Pulmonary artery endothelial cell (primary cell): ENCODE measurements at places on chromosomes 3 and 15.

DNA sequence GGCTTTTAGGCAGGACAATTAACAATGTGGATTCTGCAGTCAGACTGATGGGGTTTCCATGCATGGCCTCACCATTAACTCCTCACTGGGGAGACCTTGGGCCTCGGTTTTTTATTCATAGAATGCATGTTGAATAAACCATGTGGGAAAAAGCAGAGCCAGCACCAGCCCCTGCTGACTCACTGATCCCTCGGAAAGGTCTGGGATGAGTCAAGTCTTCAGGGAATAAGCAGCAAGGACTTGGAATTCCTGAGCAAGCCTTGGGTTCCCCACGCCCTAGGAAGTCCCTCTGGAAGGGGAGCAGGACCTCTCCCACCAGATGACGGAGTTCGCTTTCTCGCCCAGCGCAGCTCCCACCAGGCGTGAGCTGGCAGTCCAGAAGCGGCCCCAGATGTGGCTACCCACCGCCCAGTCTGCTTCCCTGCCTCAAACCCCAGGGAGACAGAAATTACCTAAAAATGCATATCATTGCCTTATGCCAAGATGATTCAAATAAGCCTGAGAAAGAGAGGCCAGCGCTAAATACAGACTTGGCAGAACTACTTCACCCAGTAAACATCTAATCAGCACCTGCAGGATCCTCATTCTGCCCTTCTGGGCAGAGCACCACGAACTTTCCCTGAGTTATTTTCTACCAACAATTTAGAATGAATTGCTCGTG is 45.4 kb downstream of the BTD start:
- peak; percentile 99 for DNase-seq

- peak; percentile 22 for DNase-seq
Observed at GRCh38 chr15:63896336-63897115, 62.8 kb upstream of the HERC1 start.

DNA sequence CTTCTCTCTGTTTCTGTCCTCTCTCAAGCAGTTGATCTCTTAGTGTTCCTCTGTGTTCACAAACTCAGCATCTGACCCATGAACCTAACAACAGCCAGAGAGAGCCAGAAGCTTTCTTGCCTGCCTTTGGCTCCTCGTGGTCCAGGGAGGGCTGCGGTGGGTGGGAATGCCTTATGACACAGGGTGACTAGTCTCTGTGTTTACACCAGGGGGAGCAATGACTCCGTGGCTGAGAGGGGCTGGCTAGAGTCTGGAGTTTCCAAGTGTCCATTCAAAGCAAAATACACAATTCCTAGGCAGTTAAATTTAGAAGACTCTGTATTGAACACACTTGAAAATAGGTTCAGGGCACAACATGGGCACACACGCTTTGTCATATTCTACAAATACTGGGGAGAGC is 370.0 kb upstream of the FRG2C start:
- no peak for DNase-seq

DNA sequence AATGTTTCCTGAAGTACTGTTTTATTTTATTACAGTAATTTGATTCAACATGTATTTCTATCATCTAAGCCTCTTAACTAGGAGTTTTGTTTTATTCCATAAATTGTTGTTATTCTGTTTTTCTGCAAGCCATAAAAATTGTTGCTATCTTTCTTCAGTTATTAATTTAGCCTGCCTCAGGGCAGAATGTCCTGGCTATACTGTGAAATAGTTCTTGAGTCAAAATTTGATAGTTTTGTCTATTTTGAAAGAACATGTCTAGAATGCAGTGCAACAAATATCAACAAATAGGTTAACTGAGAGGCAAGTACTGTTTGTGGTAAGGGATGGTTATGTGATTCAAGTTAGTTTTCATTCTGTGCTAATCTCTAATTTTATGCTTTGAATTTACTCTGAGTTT is 63.9 kb downstream of the PPARG start:
- no peak for DNase-seq

DNA sequence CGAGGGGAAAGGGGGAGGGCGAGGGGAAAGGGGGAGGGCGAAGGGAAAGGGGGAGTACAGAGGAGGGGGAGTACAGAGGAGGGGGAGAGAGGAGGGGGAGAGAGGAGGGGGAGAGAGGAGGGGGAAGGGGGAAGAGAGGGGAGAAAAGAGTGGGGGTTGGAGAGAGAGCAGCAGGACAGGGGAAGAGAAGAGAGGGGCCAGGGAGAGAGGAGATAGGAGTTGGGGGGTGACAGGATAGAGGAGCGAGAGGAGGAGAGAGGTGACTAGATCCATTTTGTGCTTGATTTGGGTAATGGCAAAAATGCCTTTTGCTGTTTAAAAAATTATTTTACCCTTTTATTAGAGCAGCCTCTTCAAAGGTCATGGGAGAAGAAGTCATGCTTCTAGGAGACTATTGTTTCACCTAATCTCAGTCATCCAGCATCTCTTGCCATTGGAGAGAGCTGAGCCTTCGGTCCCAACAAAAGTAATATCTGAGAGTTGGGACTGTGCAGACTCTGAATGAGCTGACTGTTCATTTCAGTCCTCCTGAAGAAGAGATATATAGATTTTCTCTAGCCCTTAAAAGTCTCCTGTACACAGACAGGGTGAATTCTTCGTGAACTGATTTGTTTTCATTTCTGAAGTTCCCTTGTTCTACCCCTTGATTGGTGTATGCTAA is 15.1 kb upstream of the TOP2B start:
- DNase-seq = no peak

GRCh38 chr15:41631880-41632470 is 28.2 kb upstream of the MGA start:
- DNase-seq = no peak

DNA sequence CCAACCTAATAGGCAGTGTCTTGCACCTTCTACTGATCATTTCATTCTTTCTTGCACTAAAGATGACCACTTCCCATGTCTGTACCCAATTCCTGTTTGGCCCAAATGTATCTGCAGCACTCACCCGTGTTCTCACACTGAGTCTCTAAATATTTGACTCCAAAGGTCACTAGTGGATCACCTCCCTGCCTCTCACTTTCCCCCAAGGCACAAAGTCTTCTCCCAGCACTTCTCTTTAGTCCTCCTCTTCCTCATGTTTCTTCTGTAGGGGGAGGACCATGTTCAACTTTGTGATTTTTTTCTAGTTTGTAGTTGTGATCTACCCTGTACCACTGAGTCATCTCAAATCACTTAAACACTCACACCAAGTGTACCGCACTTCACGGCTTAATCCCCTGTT is 13.9 kb downstream of the NR1I2 start:
- DNase-seq = no peak

DNA sequence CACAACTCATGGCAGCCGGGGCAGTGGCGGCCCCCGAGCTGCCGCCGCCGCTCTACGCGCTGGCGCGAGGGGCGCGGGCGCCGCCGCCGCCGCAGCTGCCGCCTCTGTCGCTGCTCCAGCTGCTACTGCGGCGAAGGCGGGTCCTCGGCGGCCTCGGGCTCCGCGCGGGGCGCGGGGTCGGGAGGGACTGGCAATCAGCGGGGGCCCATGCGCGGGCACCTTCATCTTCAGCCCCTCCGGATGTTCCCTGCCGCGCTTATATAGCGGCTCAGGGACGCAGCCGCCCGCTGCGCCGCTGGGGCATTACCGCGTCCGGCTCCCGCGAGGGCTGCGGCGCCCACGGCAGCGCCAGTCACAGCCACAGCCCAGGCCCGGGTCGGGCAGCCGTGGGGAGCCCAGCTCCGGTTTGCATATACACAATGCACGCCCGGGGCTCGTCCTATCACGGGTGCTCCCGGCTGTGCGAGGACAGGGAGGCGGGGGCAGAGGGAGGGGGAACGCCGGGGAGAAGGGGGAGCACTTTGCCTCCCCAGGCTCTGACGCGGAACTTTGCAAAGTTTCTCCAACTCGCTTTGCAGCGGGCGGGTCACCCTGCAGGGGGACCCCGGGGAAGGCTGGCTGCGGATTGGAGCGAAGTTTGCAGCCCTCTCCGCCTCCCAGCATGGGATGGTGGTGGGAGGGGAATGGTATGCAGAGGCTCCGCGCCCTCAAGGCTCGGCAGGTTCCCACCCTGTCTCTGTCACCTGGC is at the start of gene VGLL3:
TSS of gene VGLL3 (minus strand) at position 416 of the 748 bp plus-strand sequence. CDS start at position 10, 406 bp downstream.
- DNase-seq = peak; percentile 17

DNA sequence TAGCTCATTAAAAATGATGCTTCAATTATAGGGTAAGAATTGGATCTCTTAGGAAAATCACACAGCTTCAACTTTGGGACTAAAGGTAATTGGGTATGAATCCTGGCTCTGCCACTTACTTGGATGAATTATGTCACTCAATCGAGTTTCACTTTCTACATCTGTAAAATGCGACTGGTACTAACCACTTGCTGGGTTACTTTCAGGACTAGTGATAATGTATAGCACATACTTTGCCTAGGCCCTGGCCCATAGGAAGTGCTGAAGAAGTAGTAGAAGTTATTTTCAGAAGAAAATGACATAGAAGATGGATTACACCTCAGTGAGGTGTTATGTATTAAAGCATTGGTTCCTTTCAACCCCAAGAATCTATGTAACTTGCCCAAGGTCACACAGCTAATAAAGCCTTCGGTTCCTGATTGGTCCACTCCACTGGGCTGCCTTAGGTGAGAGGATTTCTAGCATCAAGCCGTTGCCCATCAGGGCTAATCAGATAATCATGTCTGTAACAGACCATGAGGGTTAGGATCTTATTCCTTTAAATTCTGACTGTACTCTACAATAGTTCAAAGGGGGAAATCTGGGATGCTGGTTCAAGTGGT is 29.4 kb upstream of the AP4E1 start:
- no peak for DNase-seq

DNA sequence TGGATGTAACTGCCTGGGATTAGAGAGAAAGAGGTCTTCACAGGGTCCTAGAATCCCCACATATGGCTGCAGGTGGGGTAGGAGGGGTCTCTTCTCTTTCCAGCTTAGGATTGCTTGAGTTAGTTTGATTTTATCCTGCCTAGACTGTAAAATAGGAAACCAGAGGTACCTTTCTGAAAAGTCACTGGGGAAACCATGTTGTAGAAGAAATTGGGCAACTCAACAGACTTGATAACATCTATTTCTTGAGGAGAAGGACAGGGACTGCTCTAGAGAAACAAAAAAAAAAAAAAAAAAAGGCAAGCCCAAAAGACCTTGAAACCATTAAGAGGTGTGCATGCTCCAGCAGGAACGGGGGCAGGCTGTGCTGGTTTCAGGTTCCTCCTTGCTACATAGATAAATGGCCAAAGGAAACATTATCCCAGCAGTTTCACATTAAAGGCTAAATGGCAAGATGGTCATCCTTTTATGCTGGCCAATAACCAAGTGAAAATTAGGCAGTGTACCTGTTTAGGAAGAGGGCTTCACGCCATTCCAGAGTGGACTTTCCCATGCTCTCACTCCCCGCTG is 116.1 kb downstream of the ALDH1A2 start:
- DNase-seq = no peak

GRCh38 chr3:184373422-184373821 is 4.6 kb downstream of the THPO start:
- no peak for DNase-seq

DNA sequence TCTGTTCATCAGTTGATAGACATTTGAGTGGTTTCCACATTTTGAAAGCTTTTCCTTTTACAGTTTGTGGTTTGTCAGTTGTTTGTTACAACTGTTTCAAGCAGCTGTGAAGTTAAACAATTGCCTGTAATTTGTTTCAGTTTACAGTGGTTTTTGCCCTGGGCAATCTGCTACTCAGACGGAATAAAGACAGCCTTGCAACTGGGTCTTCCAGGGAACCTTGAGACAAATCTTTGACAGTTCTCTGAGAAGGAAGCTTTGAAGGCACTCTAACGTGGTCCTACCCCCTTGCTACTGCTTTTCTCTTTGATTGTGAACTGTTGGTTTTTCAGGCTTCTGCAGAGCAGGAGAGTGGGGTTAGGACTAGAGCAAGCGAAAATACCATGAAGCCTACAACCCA is 28.0 kb downstream of the LRRC28 start:
- DNase-seq = no peak

- peak; percentile 40 for DNase-seq
Observed at GRCh38 chr3:63960048-63960711, 48.0 kb upstream of the SCAANT1 start.

DNA sequence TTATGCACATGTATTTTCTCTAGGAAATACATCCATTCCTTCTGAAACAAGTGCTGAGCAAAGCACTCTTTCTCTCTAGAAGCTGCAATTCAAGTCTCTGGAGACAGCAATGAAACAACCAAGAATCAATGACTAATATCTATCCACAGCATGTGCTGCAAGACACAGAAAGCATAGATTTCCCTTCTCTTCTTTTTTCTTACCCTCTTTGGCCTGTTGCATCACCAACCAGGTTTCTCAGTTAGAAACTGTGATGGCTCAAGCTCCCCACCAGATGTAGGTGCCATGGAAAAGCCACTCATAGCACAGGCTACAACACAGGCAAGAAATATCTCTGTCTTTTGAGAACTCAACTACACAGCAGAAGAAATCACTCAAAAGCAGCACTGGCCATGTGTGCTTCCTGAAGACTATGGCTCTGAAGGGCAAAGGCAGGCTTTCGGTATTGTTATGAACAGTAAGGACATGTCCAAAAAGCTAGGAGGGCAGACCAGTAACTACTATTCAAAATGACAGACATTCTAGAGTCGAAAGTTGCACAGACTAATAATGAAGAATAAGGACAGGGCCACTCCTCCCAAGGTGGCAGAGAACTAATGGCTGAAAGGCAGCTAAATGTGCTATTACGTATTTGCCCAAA is 15.5 kb downstream of the ZDHHC3 start:
- DNase-seq = no peak

GRCh38 chr3:31927811-31928210 is 53.3 kb downstream of the OSBPL10 start:
- no peak for DNase-seq

DNA sequence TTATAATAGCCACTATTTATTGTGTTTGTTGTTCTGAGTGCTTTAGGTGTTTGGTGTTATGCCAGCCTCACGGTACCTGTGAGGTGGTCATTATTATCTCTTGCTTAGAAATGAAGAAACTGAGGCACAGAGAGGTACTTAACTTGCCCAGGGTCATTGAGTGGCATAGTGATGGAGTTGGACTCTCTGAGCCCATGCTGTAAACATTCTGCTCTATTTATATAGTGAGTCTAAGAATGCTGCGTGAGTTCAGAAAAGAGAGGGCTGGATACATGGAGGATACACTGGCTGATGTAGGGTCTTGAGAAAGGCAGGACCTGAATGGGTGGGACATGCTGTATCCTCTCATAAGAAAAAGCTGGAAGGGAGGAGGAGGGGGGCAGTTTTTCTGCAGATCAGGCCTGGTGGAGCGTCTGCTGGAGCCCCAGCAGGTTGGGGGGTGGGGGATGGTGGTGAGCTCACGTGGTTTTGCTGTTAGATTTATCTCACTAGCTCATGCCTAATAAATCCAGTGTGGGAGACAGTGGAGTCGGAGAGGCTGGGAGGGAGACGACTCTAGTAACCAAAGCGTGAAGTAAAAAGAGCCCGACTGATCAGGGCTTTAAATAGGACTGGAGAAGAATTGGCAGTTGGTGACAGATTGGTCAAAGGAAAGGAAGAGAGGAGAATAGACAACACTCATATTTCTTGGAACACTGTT is 16.0 kb downstream of the MED12L start:
- DNase-seq = no peak

DNA sequence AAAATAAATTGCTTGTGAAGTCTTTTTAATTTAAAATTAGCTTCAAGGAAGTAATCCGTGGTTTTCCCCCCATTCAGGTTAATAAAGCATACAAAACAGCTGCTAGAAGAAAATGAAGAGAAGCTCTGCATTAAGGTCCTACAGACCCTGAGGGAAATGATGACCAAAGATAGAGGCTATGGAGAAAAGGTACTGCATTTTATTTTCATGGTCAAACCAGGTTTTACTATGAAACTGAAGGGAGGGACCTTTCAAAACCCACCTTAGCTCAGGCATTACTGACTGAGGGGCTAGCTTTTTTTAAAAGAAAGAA is 218.5 kb downstream of the ITPR1 start:
- DNase-seq = no peak
